ENCODE measurements at places on chromosomes 7 and 10.
A peak's percentile ranks its signal among the peaks of the same experiment; 100 is the strongest.

DNA sequence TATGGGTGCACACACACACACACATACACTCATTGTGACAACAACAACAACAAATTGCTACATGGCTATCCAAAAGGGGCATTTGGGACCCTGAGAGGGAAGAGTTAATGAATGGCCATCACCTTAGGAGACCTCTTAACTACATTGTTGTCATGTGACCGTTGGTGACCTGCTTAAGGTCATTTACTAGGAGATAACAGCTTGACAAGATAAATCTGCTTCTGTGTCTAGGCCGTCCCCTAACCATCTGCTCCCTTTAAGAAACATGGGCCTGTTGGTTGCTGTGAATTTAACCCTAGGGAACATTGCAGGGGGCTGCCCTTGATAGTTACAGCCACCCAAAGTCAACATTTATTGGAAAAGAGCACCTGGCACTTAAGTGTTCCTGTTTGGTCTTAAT is 29.7 kb downstream of the C1QL3 start:
- no peak for DNase-seq

DNA sequence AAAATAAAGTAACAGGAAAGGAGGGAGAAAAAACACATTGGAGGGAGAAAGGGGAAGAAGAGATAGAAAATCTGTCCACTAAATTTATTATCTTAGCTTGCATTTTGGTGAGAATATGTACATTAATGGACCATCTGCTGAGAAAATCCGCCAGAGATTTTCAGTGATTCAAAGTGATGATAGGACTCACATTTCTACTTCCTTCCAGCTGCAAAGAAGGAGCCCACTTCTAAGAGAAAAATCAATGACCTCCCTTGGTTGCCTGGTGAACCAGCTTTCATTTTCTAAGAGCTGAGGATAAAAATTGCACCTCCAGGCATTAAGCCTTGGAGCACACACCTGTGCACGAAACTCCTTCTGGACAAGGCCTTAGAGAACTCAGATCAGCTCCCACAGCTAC is 404.3 kb downstream of the SFMBT2 start:
- no peak for DNase-seq

DNA sequence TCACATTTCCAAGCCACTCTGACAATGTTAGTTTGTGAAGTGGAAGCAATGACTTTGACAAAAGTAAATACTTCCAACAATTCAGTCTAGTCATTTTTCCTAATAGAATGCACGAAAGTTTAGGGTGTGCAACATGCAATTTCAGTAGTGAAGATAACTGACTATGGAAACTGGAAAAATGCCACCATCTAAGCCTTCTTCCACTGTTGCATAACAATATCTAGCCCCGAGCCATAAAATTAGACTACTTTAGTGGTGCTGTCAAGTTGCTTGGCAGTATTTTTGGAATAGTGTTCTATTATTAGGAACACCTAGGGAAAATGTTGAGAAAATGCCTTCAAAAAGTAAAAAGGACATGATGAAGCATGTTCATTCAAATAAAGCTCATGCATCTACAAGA is 17.9 kb downstream of the SEMA3A start:
- no peak for DNase-seq

DNA sequence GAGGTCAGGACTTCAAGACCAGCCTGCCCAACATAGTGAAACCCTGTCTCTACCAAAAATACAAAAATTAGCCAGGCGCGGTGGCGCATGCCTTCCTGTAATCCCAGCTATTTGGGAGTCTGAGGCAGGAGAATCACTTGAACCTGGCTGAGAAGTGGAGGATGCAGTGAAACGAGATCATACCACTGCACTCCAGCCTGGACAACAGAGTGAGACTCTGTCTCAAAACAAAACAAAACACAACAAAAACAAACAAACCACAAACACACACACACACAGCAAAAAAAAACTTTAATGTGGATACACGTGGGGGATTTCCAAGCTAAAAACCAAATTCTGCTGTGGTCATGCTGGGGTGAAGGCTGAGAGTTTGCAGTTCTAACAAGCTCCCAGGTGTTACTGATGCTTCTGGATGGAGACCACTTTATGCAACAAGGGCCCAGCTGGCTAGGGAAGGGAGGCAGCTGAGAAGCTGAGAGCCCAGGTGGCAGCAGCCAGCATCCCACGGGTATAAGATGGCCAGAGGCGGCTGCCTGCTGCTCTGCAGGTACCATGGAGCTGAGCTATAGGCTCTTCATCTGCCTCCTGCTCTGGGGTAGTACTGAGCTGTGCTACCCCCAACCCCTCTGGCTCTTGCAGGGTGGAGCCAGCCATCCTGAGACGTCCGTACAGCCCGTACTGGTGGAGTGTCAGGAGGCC is at the start of gene ZP3:
Gene ZP3 (plus strand): TSS at position 538 of the 699 bp plus-strand sequence. CDS start 15 bp downstream, at position 553.
- no peak for DNase-seq

- no peak for DNase-seq
Measured at GRCh38 chr10:59077855-59078254, 98.6 kb upstream of the PHYHIPL start.

DNA sequence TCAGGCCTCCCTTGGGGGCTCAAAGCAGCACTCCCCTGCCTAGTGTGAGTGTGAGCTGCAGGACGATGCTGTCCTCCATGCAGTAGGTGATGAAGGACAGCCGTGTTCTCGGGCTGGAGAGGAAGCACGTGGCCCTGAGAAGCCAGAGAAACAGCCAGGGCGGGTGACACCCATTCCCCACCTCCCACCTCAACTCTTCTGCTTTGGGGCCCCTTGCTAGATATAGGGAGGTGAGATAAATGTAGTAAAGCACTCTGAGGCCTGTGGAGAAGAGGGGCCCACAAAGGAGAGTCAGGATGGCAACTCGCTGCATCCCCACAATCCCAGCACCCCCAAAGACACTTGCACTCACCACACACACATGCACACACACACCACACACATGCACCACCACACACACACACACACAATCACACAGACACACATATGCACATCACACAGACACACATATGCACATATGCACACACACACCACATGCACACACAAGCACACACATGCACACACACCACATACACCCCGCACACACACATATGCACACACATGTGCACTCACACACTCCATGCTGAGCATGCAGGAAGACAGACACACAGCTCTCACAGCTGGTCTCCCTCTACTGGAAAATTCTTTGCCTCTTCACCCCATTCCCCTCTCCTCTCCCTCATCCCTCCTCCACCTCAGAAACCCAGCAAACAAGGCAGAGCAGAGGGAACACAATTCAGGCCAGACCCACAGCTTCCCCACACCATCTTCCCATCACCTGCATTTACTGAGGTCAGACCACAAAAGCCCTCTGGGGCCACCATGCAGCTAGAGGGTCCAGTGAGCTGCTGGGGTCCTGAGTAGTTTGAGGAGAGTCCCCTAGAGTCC is 30.5 kb downstream of the ANXA8 start:
- DNase-seq = no peak

GRCh38 chr10:31554556-31554955 is 235.5 kb downstream of the ZEB1 start:
- peak; percentile 87 for DNase-seq

GRCh38 chr7:31129067-31129466 is 77.0 kb downstream of the ADCYAP1R1 start:
- DNase-seq = no peak

DNA sequence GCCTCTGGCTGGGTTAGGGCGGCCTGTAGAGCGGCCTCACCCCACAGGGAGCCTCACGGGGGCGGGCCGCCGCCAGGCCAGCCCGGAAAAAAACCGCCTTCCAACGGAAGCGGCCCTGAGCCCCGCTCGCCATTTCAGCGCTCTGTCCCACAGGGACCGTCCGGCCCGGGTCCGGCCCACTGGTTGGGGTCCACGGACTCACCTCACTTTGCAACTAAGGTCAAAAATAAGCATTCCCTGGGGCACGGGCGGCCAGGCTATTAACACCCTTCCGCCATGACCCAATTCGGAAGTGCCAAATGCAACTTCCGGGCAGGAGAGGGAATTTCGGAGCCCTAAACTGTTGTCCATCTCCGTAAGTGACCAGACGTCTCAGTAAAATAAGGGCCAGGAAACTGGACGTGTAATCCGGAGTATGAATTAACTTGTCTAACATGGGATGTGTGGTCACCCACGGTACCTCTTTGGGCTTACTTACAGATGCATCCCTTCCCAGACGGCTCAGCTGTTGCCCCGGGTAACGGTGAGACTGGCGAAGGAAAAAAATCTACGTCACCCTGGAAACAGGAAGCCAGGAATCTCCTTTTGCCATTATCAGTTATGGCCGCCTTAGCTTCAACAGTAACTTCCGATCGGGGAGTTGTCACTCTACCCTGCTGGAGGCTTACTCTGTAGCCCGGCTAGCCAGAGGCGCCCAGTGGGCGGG is at the start of gene BBIP1:
Gene BBIP1 (minus strand): TSS at position 538 of the 706 bp plus-strand sequence. CDS start 1,023 bp downstream, outside the sequence.
- DNase-seq = peak; percentile 100

GRCh38 chr10:112960151-112960681 is 10.2 kb downstream of the TCF7L2 start:
- peak; percentile 64 for DNase-seq

DNA sequence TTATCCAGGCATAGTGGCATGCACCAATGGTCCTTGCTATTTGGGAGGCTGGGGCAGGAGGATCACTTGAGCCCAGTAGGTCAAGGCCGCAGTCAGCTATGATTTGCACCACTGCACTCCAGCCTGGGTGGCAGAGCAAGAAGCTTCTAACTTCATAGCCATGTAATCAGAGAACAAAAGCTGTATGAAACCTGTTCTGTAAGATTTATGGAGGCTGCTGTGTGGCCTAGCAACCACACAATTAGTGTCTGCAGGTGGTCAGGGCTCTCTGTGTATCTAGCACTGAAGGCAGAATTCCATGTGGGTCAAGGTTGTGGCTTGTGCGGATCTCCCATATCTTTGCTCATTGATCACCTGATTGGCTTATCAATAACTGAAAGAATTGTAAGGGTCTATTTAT is 221.5 kb upstream of the FOXK1 start:
- DNase-seq = no peak

DNA sequence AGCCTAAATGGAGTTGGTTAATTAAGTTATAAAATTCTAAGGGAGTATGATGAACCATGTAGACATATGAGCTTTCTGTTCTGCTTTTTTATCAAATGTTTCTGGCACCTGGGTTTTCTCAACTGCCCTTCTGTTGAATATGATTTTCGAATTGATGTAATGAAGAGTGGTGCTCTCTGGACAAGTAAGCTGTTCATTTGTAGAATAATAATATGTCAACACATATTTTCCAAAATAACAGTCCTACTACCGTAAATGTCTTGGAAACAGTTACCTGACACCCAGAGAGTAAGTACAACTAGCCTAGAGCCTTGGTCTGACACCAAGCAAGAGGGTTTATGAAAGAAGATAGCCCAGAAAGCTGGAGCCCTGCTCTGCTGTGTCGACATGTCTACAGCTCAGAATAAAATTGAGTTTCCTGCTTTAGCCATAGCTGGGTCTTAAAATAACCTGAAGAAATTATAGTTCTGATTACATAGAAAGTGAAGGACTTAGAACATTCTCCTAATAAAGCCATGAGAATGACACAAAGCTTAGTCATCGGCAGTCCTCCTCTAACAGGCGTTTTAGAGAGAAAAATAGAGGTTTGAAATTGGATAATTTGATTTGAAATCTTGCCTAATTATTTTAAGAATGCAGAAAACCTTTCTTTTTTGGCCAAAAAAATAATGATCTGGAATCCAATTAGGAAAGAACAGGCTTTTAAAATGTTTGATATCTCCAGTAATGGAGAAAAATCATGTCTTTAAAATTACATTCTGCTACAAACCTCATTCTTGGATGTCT is 25.1 kb downstream of the HDAC9 start:
- DNase-seq = peak; percentile 82

DNA sequence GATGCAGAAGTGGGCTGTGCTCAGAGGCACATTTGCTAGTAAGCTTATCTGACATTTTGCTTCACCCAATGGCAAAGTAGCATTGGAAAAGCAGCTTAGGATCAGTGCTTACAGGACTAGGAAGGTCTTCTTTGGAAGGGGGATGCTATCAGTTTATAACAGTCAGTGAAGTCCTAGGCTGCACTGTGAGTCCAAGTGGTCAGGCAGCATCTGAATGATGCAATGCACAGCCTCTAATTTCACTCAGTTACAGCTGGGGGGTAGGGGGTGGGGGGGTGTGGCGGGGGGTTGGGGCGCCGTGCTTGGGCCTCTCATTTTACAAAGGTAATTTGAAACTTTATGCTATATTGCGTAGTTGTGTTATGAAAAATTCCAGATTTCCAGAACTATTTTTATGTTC is 652.3 kb upstream of the MGMT start:
- no peak for DNase-seq

DNA sequence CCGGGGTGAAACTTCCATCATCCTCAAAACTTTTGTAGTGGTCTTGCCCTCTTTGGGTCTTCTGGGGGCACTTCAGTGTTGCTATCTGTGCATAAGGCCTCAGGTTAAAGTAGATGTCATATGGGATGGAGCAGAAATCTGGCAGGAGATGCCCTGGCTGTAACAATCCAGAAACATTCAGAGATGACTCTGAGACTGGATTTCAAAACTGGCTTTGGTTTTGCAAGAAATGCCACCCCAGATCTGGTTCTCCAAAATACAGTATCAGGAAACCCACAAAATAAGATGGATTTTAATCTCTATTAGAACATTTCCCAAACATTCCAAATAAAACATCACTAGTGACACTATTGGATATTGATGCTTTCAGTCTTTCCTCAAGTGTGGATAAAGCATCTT is 191.5 kb downstream of the REEP3 start:
- DNase-seq = no peak

DNA sequence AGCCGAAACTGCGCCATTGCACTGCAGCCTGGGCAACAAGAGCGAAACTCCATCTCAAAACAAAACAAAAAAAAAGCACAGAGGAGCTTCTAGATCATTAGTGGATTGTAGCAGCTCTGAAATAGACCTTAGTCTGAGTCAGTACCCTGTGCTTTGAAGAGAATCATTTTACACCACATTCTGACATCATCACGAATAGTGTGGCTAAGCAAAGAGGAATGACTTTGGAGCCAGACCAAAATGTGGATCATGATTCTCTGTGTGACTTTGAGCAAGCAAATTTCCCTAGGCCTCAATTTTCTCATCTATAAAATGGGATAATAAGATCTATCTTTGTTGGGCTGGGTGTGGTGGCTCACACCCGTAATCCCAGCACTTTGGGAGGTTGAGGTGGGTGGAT is 618.9 kb downstream of the CALN1 start:
- DNase-seq = peak; percentile 12

DNA sequence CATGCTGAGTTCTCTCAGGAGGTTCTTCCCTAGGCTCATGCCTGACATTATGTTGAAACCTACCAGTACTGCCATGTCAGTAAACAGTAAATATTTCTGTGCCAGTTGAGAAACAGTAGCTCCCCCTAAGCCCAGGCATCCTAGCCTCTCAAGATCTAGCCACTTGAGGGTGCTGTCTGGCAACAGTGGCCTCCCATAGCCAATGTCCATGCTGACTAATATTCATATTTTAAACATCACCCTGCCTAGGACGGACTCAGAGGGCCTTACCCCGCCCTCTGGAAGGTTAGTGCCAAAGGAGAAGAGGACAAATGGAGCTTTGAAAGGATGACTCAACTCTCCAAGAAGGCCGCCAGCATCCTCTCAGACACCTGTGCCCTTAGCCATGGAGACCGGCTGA is 7.7 kb downstream of the ACSM6 start:
- peak; percentile 81 for DNase-seq

GRCh38 chr10:110783509-110784107 is 88.1 kb upstream of the PDCD4 start:
- no peak for DNase-seq

Data from A172 (cell line).